Hepatocyte (in vitro differentiated cells): ENCODE measurements at places on chromosomes 2 and 18.

GRCh38 chr2:119417908-119418307 is 13.7 kb upstream of the TMEM37 start:
- H3K36me3 ChIP-seq, result no peaks in the 10 kb centered on the region
- peaks cover 27% of the 10 kb centered on the region for H3K4me1 ChIP-seq
- no peak for DNase-seq
- H3K4me3 ChIP-seq, result no peak overlapping the region

DNA sequence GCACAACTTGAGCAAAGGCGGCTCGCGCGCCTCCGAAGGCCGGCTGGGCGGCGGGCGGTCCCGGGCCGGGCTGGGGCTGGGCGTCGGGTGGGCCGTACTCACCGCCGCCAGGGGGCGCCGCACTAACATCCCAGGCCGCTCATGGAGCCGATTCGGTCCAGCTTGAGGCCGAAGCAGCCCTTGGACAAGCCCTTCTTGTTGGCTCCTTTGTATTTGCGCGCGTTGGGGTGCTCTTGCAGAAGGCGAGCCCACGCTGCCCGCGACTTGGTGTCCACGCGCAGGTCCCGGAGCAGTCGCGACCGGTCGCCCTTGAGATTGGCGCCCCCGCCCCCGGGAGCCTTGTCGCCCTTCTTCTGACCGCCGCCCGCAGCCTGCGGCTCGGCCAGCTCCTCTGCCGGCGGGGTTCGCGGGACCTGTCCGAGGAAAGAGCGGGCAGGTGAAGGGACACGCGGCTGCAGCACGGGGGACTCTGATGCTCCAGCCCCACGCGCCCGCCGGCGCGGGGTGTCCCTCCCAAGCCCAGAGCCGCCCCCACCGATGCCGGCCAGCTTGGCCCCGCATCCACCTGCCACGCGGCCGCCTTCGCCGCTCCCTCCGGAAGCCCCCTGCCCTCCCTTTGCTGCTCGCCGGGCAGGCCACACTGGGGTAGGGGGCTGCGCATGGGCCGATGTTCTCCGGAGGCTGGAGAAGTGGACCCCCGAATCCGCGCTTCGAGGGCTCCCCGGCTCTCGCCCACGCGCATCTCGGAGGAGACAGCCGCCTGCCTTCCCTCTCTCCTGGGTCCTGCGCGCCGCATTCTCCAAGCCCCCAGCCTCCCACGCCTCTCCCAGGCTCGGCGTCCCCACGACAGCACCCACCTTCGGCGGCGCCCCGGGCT is 655 bp downstream of the NPPC start:
- H3K4me1 ChIP-seq, result peaks cover 15% of the 10 kb centered on the region
- no peaks in the 10 kb centered on the region for H3K36me3 ChIP-seq
- DNase-seq, result peak; percentile 92
- no peak overlapping the region for H3K27ac ChIP-seq

DNA sequence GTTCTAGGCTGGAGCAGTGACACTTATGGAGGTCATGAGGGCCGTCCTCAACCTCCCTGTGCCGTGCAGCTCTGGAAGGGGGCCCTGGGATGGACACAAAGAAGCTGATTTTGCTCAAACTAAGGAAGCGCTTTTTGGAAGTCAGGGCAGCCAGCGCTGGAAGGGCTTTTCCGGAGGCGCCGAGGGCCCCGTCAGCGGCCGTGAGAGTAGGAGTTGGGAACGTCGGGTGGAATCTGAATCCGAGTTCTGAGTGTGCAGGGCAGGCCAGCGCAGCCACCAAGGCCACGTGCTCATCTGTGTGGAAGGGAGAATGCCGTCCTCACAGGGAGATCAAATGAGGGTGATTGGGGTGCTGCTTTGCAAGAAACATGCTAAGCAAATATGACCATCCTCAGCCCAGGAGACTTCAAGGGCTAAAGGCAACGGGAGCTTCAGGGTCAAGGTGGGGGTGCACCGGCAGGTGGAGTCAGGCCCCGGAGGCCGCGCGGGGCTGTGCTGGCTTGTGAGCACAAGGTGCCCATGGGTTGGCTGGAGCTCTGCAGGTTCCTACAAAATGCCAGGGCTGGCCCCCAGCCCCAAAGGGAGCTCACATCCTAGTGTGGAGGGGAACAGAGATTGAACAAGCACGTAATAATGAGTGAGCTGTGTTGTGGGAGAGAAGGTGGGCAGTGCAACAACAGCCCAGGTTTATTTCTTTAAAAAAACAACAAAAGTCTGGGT is 70.4 kb upstream of the HPCAL1 start:
- H3K27me3 ChIP-seq, result no peaks in the 10 kb centered on the region
- DNase-seq, result no peak
- H3K4me3 ChIP-seq, result no peak overlapping the region
- peaks cover 19% of the 10 kb centered on the region for H3K4me1 ChIP-seq
- no peak overlapping the region for H3K27ac ChIP-seq

DNA sequence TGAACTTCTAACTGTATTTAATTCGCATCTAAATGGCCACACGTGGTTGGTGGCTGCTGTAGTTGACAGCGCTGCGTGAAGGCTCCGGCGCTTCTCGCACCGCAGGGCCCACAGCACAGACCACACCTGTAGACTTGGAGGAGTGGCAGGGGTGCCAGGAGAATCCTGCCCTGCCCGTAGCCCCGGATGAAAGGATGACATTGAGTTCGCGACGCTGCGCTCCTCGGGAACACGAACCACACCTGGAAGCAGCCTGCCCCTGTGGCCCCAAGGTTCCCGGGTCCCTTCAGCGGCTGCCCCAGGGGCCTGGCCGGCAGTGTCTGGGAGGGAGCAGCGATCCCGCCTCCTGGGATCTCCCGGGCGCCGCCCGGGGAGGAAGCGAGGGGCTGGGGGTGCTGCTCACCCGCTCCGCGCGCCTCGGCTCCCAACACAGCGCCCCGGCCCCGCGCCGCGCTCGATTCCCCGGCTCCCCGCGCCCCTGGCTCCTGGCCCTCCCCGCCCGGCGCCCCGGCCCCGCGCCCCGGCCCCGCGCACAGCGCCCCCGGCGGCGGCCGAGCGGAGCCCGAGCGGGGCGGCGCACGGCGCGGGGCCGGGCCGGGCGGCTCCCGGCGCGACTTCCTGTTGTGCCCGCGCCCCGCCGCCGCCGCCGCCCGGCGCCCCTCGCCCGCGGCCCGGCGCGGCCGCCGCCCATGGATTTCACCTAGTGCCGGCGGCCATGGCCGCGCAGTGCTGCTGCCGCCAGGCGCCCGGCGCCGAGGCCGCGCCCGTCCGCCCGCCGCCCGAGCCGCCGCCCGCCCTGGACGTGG is at the start of gene RNPEPL1:
Gene RNPEPL1, plus strand, starts transcription at position 613 of the 806 bp plus-strand sequence. Its CDS starts 103 bp downstream, at position 716.
- H3K4me1 ChIP-seq, result peaks cover 26% of the 10 kb centered on the region
- H3K27me3 ChIP-seq, result no peaks in the 10 kb centered on the region
- peak within 1 kb of the TSS; percentile 95 for H3K27ac ChIP-seq
- no peaks in the 10 kb centered on the region for H3K36me3 ChIP-seq
- H3K4me3 ChIP-seq, result peak within 1 kb of the TSS; percentile 83

- H3K27ac ChIP-seq, result peak overlapping the region; percentile 36
- H3K27me3 ChIP-seq, result no peaks in the 10 kb centered on the region
- H3K36me3 ChIP-seq, result no peaks in the 10 kb centered on the region
- no peak overlapping the region for H3K4me3 ChIP-seq
These were observed 44.4 kb downstream of the TFPI start for GRCh38 chr2:187509667-187510417.

GRCh38 chr2:201152999-201153815 is 29.7 kb upstream of the CASP10 start:
- peaks cover 32% of the 10 kb centered on the region for H3K4me1 ChIP-seq
- H3K27ac ChIP-seq, result no peak overlapping the region
- H3K27me3 ChIP-seq, result no peaks in the 10 kb centered on the region
- H3K4me3 ChIP-seq, result no peak overlapping the region
- DNase-seq, result no peak

DNA sequence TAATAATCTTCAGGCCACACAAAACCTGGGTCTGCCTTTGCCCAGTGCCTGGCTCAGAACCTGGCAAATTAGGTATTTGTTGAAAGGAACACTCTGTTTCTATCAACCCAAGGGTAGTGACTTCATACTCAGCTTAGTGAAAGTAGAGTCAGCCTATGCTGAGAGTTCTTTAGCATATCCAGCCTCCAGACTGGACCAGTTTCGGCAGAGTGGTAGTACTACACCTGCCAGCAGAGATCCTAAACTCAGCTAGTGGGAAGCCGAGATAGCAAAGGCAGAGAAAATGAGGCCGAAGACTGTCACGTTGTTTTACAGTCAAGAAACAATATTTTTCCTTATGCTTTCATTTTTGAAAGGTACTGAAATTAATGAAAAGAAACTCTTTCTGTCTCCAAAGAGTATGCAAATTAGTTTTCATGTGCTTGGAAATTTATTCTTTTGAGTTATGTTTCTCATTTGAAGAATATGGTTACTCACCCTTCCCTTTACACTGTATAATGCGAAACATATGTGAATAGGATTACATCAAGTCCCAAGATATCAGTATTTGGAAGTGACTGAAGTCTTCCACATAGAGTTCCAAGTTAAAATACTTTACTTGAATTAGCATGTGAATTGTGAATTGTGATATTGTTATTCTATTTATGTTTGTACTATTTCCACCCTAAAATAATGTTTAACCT is 52.2 kb upstream of the UGP2 start:
- DNase-seq, result no peak
- H3K4me1 ChIP-seq, result peaks cover 3% of the 10 kb centered on the region
- peak overlapping the region; percentile 84 for H3K27ac ChIP-seq
- H3K36me3 ChIP-seq, result no peaks in the 10 kb centered on the region

- H3K27me3 ChIP-seq, result no peaks in the 10 kb centered on the region
- H3K4me3 ChIP-seq, result no peak overlapping the region
- H3K36me3 ChIP-seq, result no peaks in the 10 kb centered on the region
- H3K4me1 ChIP-seq, result no peaks in the 10 kb centered on the region
- H3K27ac ChIP-seq, result no peak overlapping the region
- DNase-seq, result peak; percentile 78
These were observed 582.4 kb upstream of the RAB6C start for GRCh38 chr2:129396980-129397599.

DNA sequence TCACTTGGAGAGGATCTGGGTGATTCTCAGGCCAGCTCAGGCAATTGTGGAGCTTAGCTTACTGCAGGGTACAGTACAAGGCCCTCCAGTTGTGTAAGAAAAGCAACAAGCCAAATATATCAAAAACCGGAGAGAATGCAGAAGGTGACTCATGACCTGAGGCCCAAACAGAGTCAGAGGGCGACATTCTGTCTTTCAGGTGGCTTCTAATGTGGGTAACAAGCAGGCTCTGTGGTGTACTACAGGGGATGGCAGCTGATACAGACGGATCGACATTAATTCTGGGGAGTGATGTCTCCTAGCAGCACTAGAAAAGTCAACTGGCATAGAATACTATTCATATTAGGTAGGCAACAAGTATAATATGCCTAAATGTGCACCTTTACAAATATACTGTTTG is 219.5 kb upstream of the SOX11 start:
- no peak overlapping the region for H3K4me3 ChIP-seq
- H3K27me3 ChIP-seq, result no peaks in the 10 kb centered on the region
- no peak for DNase-seq

GRCh38 chr2:176178038-176178756 is 10.3 kb upstream of the HOXD1 start:
- no peak for DNase-seq
- peaks cover 100% of the 10 kb centered on the region for H3K27me3 ChIP-seq

DNA sequence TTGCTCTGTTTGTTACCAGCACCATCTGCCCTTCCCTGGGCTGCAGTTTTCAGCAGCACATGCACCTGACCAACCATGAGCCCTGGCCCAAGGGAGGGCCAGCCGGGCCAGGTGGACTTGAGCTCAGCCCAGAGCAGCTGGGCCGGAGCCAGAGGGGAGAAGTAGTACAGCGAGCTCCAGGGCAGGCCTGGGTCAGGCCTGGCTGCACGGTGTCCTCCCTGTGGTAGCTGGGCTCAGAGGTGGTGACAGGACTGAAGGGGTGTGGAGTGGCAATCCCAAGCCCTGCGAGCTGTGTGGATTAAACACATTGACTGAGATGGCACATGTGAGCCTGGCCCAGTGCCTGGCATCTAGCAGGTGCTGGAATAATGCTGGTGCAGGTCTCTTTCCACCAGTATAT is 222.2 kb downstream of the GLI2 start:
- H3K4me3 ChIP-seq, result no peak overlapping the region
- H3K4me1 ChIP-seq, result no peaks in the 10 kb centered on the region
- H3K27me3 ChIP-seq, result no peaks in the 10 kb centered on the region

DNA sequence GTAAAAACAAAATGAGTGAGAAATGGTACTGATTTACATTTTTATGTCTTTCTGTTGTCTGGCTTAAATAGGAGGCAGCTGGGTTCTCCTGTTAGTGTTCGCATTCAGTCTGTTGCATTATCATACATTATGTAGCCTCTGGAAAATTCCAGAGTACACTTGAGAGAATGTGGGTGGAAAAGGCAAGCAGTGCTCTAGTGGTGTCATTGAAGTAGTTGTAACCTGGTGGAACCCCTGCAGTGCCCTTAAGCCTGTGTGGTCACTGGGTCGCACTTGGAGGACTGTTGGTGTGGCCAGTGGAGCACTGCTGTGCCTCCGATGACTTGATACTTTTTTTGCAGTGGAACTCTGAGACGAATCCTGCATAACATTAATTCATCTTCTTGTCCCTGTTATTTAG is 52.4 kb downstream of the USP14 start:
- no peak for DNase-seq
- no peak overlapping the region for H3K27ac ChIP-seq
- peaks cover 5% of the 10 kb centered on the region for H3K36me3 ChIP-seq
- H3K27me3 ChIP-seq, result no peaks in the 10 kb centered on the region
- H3K4me3 ChIP-seq, result no peak overlapping the region

- no peaks in the 10 kb centered on the region for H3K4me1 ChIP-seq
- H3K4me3 ChIP-seq, result no peak overlapping the region
- peak; percentile 59 for DNase-seq
- no peaks in the 10 kb centered on the region for H3K36me3 ChIP-seq
These were observed 286.5 kb upstream of the SYT4 start for GRCh38 chr18:43563780-43564179.

- no peaks in the 10 kb centered on the region for H3K27me3 ChIP-seq
- peaks cover 14% of the 10 kb centered on the region for H3K4me1 ChIP-seq
- H3K4me3 ChIP-seq, result no peak overlapping the region
- no peaks in the 10 kb centered on the region for H3K36me3 ChIP-seq
- no peak for DNase-seq
These were observed 86.9 kb downstream of the SH3YL1 start for GRCh38 chr2:176917-177316.

DNA sequence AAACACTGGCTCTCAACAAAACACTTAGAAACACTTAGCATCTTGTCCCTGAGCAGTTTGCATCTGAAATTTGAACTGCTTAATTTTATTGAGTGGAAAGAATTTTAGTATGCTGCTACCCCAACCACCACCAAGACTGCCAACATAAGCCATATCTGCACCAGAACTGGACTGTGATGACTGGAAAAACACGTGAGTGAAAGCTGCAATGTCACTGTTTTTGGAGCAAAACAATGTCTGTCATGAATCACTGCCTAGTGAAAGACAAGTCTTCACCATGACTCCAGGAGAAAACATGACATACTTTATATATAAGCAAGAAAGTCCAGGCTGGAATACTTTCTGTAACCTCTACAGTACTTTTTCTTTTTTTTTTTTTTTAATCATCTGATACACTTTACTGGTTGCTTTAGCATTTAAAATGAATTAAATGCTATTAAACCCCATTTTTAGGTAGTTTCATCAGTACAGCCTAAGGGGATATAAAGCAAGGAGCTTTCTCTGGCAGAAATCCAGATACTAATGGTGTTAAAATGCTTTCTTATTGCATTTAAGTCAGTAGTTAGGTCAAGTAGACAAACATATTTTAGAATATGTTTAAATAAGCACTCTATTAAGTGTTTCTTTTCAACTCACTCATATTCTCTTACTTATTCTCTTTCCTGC is 2129.4 kb upstream of the PIK3C3 start:
- H3K27ac ChIP-seq, result no peak overlapping the region
- H3K4me1 ChIP-seq, result no peaks in the 10 kb centered on the region
- H3K4me3 ChIP-seq, result no peak overlapping the region
- DNase-seq, result no peak

- H3K27ac ChIP-seq, result no peak overlapping the region
- H3K36me3 ChIP-seq, result no peaks in the 10 kb centered on the region
- peaks cover 3% of the 10 kb centered on the region for H3K4me1 ChIP-seq
- no peak overlapping the region for H3K4me3 ChIP-seq
These were observed 90.3 kb downstream of the OLA1 start for GRCh38 chr2:174158003-174158402.
